Thyroid gland (tissue), 4 donors: ENCODE measurements at places on chromosomes 3 and 15. TPM values are rescaled to one million over a fixed set of nuclear protein-coding genes. Genes with fewer than 3 reads are reported as not detected.
A peak's percentile ranks its signal among the peaks of the same experiment; 100 is the strongest.

The LRRIQ4 gene
- total RNA-seq, result not detected

The AMIGO3 gene
- total RNA-seq, result 0.59 TPM

The TP63 gene
- 1.3 TPM for total RNA-seq

The SKOR1 gene
- total RNA-seq, result 0.81 TPM

The IL16 gene
- total RNA-seq, result 4.9 TPM

DNA sequence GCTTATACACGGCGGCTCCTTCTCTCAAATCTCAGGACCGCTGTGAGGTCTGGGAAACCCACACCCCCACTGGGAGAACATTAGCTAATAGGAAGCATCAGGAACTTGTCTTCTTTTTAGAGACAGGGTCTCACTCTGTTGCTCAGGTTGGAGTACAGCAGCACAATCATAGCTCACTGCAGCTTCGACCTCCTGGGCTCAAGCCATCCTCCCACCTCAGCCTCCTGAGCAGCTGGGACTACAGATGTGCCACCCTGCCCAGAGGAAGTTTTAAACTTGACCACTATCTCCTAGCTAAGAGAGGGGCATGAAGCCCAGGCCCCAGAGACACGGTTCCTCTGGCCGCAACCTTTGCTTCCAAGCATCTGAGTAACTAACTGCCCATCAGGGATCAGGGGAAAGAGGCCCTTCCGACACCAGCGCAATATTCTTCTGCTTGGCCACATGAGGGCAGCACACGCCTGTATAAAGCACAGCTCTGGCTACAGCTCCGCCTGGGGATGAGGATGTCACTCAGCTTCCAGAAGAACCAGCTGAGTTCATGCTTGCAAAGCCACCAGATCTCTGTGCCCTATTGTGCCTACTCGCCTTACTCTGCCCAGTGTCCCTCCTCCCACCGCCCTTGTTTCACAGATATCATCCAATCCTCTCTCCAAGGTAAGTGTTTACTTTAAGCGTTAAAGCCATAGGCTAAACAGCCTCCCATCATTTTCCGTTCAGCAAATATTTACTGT is 57.6 kb upstream of the SLC6A11 start:
- peak; percentile 57 for DNase-seq

DNA sequence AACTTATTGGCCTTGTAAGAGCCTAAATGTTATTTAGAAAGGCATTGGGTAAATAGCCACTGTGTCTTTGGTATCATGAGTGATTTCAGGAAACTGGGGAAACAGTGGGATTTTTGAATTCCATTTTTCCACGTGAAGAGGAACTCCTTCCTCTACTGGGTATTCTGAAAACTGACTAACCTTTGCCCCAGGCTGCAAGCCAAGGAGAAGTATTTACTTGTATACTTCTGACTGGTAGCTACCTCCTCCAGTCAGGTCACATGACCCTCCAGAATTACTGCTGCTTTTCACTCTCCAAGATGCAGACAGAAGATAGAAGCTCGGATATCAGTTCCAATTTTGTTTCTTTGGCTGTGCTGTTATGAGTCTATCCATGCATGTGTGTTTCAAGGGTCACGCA is 50.9 kb upstream of the MAP3K13 start:
- peak; percentile 8 for DNase-seq

GRCh38 chr3:49278548-49278947 is 1.5 kb upstream of the C3orf62 start:
- DNase-seq, result no peak

DNA sequence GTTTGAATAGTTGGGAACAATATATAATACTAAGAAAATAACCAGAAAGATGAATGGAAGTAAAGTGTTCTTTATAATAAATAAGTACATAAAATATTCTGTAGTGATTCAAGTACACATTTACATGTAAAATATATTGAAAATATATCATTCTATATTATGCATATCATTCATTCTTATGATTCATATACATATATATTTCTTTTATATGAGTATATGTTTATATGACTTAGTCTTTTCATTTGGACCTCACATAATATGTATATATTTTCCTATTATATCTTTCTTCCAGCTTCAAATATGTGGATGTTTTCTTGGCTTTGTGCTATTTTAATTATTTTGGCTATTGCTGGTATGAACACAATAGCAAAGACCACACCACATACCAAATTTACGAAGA is at the start of gene OTOL1:
OTOL1 (plus strand) TSS at position 301 of the 400 bp plus-strand sequence; CDS start at position 301, 0 bp downstream.
- no peak for DNase-seq

GRCh38 chr15:73753250-73754130 is at the start of gene INSYN1:
Gene INSYN1 (minus strand): TSS chr15:73753351. CDS start chr15:73751130, 2,221 bp downstream.
- peak; percentile 32 for DNase-seq

DNA sequence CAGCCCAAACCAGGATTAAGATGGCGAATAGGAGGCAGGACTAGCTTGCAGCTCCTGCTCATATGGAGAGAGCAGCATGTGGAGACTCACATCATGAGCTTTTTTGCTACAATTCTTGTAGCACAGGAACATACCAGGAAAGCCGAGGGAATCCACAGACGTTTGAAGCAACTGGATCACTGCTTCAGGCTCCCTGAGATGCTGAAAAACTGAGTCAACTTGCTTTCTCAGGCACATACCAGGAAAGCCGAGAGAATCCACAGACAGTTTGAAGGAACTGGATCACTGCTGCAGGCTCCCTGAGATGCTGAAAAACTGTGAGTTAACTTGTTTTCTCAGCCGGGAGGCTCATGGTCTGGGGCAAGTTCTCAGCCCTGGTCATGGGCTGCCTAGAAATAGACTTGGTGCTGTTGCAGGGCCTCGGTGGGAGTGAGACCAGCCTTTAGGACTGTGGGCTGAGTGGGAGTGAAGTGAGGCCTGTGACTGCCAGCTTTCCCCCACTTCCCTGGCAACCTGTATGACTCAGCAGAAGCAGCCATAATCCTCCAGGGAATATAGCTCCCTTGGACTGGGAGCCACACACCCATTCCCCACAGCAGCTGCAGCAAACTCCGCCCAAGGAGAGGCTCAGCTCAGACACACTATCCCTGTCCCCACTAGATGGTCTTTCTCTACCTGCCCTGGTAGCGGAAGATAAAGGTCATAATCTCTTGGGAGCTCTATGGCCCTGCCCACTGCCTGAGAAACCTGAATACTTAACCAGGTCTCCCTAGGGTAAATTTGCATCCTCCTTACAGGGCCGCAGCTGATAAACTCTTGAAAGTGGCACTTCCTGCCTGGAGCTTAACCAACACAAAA is 51.9 kb upstream of the PFN2 start:
- DNase-seq, result no peak

DNA sequence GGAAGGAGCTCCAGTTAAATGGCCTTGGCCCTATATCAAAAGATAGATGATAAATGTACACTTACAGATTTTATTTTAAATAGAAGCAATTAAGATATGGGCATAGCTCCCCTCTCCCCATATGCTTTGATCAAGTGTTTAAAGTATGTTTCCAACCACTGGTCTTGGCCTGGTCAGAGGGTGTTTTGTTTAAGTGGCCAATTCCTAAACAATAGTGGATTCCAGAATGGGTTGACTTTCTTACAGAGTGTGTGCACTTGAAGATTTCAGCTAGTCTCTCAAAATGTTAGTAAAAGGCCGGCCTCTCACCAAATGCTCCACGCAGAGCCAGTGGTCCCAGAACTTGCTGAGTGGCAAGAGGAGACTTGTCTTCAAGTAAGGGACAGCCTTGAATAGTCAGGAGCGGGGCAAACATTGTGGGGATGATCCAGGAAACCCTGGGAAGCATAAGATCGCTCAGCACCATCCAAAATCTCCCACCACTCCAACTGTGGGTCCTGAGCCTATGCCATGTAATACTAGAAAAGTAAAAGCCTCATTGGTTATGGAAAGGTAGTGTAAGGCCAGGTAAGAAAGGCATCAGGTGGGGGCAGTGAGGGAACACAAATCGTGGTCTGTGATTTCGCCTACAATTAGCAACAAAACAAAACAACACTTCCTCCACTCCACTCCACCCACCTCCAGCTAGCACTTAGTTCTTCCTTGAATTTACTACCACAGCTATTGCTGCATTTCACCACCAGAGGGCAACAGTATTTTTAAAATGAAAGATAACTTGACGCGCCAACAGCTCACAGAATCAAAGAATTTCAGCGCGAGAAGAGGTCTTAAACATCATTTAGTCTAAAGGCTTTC is 4.8 kb downstream of the RARRES1 start:
- DNase-seq, result peak; percentile 37

- no peak for DNase-seq
Measured at GRCh38 chr3:148408667-148409066, 289.0 kb upstream of the AGTR1 start.

DNA sequence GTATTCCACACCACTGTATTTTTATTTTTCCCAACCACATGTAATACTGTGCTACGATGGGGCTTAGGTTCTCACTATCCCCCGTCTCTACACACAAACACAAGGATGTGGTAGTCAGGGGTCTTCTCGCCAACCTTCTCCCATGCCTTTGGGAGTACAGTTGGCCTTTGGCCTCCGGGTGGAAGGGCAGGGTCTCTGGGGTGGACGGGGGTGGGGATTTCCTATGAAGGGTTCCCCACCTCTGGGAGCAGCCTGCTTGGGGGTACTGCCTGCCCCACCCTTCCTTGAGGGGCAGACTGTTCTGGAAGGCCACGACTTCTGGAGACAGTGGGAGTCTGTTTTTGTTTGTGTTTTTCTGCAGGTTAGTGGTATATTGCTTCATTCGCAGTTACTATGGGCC is 21.3 kb upstream of the RAD18 start:
- no peak for DNase-seq

- DNase-seq, result peak; percentile 87
Measured at GRCh38 chr3:189304465-189305351, 132.9 kb downstream of the TPRG1 start.

DNA sequence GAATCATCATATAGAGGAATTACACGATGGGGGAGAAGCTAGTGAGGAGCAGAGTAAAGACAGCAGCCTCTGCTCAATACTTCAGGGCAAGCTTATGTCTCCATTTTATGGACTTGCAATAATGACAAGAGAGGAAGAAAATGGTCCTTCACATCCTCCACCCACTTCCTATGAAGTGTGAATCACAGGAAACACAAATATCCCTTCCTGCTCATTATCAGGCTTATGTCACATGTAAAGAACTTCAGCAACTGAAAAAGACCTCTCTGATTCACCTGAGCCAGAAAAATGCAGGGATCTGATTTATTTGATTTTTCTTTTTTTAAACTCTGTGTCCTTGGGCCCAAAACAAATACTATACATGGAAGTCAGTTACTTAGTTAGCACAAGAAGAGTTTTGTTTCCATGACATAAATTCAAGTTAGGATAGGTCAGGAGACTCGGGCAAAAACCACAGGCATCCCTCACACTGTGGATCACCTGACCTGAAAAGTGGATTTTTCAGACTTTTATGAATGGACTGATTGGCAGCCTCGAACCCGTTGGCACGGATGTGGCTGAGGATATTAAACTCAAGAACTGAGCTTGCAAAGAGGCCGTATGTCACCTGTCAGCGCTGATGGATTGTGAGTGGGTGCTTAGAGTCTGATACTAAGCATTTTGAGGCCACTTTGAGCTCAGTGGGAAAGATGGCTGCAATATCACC is 620.8 kb upstream of the MDFIC2 start:
- no peak for DNase-seq

- peak; percentile 74 for DNase-seq
Measured at GRCh38 chr15:63938486-63939061, 104.8 kb upstream of the HERC1 start.

GRCh38 chr3:101262393-101263240 is 57.8 kb downstream of the IMPG2 start:
- no peak for DNase-seq

DNA sequence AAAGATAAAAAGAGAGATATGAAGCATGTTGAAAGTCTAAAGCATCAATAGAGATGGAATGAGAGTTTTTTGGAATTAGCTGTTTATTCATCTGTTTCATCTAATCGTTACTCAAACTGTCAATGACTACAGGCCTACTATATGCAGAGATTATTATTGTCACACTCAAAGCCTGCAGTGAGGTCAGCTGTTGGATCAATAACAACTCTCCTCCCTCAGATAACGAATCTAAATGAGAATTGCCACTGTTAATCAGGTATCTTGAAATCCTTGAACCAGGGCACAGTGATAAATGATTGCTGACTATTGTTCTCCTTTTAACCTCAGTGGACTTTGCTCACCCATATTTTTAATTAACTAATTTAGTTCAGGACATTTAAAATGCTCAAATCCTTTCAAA is 192.3 kb upstream of the SGO1 start:
- DNase-seq, result no peak

- DNase-seq, result no peak
Measured at GRCh38 chr3:9260305-9260704, 10.9 kb upstream of the SRGAP3 start.

DNA sequence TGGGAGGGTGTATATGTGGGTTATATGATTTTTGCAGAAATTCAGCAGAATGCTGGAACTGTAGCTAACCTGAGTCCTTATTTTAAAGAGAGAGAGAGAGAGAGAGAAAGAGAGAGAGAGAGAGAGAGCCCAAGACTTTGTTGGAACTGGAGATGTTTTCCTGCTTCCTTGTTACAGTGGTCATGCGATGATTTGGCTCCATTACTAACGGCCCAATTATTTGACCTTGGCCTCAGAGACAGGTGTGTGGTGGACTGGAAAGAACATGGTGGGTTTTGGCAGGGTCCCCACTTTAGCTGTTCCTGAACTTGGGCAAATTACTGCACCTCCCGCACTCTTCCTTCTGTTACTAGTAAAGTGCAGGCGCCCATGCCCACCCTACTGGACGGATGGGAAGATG is 14.8 kb upstream of the ACSBG1 start:
- no peak for DNase-seq

DNA sequence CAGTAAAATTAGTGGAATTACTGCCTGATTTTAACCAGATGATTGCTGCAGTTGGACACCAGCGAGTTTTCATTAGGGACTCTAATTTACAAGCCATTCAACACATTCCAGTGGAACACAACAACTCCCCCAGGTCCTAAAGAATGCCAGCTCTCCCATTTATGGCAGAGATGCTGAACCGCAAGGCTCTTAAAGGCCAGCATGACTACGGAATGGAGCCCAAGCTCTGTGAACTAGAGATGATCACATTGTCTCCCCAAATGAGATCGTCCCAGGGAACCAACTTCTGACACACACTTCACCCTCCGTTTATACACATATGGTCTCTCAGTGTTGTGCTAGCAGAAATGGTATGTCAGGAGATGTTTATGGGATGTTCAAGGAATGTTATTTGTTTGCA is 446.2 kb upstream of the NR2F2 start:
- no peak for DNase-seq

DNA sequence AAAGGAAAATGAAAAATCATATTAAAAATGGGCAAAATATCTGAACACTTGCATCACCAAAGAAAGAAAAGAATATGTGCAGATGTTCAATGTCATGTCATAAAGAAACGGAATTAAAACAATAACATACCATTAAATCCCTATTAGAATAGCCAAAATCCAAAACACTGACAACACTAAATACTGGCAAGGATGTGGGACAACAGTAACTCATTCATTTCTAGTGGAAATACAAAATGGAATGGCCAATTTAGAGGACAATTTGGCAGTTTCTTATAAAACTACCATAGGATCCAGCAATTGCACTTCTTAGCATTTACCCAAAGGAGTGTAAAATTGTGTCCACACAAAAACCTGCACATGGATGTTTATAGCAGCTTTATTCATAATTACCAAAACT is 542.5 kb upstream of the UBE2E2 start:
- DNase-seq, result no peak
